Fibroblast of upper back skin (primary cell): ENCODE measurements at places on chromosomes 13 and 19.
A peak's percentile ranks its signal among the peaks of the same experiment; 100 is the strongest.

DNA sequence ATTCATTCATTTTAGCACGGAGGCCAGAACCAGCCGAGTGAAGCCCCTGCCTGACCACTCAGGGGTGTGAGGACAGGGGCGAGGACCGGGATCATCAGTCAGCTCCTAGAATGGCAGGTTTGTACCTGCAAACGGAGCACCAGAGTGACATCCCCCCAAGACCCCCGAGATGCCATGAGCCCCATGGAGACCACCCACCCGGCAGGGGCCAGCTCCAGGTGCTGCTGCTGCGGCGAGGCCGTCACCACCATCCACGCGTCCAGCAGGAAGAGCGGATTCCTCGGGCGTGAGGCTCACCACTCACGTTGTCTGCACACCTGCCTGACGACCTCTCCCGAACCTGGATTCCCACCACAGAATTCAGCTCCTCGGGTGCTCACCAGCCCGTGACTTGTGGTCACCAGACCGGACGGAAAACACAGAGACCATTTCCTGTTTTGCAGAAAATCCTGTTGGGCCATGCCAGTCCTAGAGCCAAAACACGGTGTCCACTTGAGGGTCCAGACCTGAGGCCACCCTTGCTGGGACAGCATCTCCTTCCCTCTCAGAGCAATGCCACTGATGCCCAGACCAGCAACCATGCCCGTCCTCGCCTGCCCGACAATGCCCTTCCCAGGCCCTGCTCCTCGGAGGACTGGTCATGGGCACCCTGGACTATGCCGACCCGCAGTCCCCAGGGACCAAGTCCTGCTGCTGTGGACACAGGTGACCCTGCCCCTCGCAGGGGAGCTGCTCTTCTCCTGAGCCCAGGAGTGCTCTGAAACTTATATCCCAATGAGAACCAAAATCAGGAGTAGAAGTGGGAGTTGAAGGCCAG is 74.2 kb downstream of the RASA3 start:
- no peak for DNase-seq

DNA sequence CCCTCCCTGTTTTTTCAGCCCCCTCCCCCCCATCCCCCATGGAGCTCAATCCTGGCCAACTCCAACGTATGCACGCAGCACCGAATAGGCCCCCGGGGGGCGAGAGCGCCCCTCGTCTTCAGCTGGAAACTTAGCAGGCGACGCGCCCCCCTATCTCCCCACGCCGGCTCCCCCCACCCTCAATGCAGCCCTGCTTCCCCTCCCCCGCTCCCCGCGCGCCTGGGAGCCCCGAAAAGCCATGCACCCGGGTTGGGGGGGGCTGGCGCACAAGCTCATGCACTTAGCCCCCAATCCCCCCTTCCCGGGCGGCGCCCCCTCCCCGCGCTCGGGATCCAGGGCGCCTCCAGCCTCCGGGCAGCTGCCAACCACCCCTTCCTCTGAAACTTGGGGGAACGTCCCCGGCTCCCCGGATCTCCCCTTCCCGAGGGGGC is 508 bp downstream of the ZBTB7A start:
- no peak for DNase-seq

GRCh38 chr13:65966991-65967451 is 1263.1 kb downstream of the PCDH9 start:
- DNase-seq = peak; percentile 29

- no peak for DNase-seq
These were observed 313.3 kb downstream of the ENOX1 start for GRCh38 chr13:43473437-43473836.

- no peak for DNase-seq
These were observed 6.3 kb downstream of the ZNF71 start for GRCh38 chr19:56601375-56601774.
